Adrenal gland (tissue), 19 donors: ENCODE measurements at places on chromosomes 13 and 19.

- DNase-seq: no peak
Measured at GRCh38 chr13:80118506-80118905, 222.4 kb downstream of the SPRY2 start.

DNA sequence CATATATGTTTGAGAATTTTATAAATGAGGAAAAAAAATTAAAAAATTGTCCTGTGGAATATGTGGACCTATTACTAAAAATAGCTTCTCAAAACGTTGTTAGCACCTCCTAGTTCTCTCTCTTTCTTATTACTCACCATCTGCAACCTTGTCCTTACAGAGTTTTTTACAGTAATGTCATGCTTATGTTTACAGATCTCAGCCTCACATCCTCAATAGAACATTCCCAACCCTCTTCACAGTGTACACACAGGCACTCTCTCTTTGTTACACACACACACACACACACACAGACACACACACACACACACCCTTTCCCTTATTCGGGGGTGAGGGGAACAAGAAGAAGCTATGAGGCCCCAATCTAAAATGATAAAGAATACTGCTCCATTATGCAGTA lies 197.7 kb downstream of the SLITRK6 start:
- DNase-seq: no peak

DNA sequence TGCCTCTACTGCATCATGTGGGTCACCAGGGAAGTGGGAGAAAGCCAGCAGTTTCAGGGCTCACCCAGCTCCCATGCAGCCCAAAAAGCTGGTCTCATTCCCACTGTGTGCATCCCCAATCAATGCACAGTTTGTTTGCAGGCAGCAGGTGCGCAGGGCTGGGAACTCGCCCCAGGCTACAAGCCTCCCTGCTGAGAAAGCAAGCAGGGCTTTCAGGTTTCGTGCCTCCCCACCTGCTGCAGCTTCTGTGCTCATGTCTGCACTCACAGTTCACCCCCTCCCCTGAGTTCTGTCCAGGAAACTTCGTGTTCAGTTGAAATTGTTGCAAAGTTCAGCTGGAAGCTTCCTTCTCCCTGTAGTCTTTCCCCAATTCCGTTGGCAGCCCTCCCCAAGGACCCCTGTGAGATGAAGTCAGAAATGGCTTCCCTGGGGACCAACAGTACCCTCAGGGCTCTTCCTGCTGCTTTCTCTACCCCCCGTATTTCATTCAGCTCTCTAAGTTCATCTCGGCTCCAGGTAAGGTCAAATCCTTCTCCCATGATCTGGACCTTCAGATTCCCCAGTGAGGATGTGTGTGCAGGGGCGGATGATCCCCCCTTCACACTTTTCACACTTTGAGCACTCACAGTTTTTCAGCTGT lies 10.3 kb upstream of the KLK3 start:
- DNase-seq: no peak

DNA sequence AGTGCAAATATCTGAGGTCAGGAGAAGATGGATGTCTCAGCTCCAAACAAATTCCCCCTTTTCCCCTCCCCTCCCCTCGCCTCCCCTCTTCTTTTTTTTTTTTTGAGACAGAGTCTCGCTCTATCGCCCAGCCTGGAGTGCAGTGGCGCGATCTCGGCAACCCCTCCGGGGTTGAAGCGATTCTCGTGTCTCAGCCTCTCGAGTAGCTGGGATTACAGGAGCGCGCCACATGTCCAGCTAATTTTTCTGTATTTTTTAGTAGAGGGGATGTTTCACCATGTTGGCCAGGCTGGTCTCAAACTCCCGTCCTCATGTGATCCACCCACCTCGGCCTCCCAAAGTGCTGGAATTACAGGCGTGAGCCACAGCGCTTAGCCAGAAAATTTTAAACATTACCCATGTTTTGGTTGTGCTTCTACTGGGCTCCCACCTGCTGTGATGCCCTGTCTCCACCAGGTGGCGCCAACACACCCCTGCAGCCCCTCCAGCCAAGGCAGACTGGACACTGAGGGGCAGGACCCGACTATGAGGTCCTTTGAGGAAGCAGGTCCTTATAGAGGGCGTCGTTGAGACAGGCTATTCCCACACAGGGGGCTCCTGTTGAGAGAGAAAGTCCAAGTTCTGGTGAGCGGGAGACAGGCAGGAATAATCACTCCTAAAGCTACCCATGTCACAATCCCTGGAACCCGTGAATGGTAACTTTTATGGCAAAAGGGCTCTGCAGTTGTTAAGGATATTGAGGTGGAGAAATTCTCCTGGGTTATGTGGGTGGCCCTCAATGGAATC lies 6.3 kb downstream of the ERICH4 start:
- DNase-seq: peak; percentile 79

- no peak for DNase-seq
Measured at GRCh38 chr13:111121506-111121905, 6.4 kb downstream of the ARHGEF7 start.

- DNase-seq: no peak
Measured at GRCh38 chr19:5889288-5889971, 14.2 kb downstream of the NDUFA11 start.

GRCh38 chr19:16462757-16463250 lies 9.0 kb downstream of the EPS15L1 start:
- DNase-seq: peak; percentile 50

DNA sequence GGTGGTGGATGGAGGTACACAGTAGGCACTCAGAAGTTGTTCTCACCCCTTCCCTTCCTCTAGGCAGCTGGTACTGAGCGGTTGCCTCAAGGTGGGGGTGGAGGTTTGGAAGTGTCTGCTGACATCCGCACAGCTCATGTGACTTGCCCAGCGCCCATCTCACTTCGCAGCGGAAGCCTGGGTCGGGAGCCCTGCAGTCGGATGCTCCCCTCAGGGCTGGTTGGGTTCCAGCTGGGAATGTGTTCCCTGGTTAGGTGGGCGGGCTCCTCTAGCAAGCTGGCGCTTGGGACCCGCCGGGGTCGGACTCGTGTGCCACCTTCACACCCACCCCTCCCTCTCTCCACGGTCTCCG lies 10.2 kb downstream of the PPP1R37 start:
- DNase-seq: peak; percentile 46

DNA sequence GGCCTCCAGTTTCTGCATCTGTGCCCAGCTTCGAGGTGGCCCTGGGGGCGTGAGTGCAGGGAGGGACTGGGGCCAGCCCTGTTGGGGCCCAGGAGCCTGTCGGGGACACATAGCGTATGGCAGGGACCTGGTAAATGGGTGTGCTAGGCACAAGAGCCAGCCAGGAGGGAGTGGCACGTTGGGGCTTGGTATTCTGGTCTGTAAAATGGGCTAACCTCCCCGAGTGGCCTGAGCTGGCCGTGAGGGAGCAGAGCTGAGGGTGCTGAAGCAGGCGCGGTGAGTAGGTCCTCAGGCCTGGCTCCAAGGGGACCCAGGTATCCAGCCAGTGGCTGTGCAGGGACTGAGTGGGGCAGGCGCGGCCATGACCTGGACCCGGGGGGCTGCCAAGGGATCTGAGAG lies 4.3 kb downstream of the PTOV1 start:
- no peak for DNase-seq

- DNase-seq: no peak
Measured at GRCh38 chr19:3140667-3141038, 4.8 kb downstream of the GNA15 start.

GRCh38 chr19:45138303-45138751 lies 22.5 kb downstream of the NKPD1 start:
- peak; percentile 82 for DNase-seq

GRCh38 chr13:93361703-93362102 lies 135.1 kb downstream of the GPC6 start:
- DNase-seq: no peak

- no peak for DNase-seq
Measured at GRCh38 chr13:64910096-64910495, 2320.0 kb downstream of the PCDH9 start.

DNA sequence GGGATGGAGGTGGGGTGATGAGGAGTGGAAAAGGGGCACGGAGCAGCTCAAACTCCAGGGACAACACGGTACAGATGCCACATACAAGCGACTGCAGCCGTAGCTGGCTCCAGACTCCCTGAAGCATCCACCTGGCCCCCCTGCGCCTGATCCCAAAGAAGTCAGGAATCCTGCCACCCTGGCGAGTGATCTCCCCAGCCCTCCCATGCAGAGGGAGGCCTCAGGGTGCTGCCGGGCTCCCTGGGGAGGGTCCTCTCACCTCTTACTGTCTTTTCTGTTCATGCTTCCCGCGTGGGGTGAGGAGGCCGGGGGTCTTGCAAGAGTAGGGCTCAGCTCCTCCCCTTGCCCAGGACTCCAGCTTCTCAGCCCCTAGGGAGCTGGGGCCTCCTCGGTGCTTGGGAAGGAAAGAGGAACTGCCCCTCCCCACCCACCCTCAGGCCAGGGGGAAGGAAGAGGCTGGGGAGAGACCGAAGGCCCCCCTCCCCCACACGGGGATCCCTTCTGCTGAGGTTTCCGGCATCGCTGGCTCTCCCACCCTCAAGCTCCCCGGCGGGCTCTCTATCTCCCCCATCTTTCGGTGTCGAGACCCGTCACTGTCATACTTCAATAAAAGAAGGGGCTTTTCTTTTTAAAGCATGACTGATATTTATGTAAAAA lies at the start of gene RASGRP4:
Gene RASGRP4, minus strand, starts transcription at position 410 of the 657 bp plus-strand sequence. Its CDS starts 128 bp downstream, at position 282.
- no peak for DNase-seq

GRCh38 chr19:45889210-45889885 lies 3.4 kb upstream of the IRF2BP1 start:
- no peak for DNase-seq

GRCh38 chr13:70729369-70729768 lies 621.1 kb upstream of the KLHL1 start:
- DNase-seq: no peak

- DNase-seq: no peak
Measured at GRCh38 chr13:23687614-23688013, 117.4 kb downstream of the TNFRSF19 start.

DNA sequence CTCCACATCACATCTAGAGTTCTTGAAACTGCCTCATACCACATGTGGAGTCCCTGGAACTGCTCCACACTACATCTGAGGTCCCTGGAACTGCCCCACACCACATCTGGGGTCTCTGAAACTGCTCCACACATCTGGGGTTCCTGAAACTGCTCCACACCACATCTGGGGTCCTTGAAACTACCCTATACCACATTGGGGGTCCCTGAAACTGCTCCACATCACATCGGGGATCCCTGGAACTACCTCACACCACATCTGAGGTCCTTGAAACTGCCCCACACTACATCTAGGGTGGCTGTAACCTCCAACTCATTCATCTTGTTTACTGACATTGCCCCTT lies 33.8 kb downstream of the F2RL3 start:
- no peak for DNase-seq

DNA sequence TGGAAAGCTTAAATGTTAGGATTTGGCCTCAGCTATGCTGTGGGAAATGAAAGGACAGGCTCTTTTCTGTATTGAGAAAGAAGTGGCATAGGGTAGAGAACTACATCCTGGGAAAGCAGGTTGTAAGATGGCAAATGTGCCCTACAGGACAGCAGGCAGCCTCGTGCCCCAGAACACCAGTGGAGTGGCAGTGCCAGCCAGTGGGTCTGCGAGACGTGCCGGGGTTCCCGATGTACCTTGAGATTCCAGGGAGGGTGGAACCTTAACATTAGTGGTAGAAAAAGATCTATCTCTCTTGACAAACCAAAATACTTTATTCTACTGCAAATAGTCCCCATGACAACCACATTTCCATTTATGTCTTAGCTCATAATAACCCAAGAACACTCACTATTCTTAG lies 42.7 kb downstream of the DCLK1 start:
- DNase-seq: no peak

DNA sequence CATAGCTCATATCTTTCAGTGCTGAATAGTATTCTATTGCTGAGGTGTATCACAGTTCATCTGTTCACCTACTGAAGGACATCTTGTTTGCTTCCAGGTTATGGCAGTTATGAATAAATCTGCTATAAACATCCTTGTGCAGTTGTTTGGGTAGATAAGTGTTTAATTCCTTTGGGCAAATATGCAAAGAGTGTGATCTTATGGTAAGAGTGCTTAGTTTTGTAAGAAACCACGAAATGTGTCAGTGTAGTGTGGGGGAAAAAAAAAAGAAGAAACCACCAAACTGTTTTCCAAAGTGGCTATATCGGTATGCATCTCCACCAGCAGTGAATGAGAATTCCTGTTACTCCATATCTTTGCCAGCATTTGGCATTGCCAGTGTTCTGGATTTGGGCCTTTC lies 93.3 kb downstream of the PIBF1 start:
- DNase-seq: no peak

DNA sequence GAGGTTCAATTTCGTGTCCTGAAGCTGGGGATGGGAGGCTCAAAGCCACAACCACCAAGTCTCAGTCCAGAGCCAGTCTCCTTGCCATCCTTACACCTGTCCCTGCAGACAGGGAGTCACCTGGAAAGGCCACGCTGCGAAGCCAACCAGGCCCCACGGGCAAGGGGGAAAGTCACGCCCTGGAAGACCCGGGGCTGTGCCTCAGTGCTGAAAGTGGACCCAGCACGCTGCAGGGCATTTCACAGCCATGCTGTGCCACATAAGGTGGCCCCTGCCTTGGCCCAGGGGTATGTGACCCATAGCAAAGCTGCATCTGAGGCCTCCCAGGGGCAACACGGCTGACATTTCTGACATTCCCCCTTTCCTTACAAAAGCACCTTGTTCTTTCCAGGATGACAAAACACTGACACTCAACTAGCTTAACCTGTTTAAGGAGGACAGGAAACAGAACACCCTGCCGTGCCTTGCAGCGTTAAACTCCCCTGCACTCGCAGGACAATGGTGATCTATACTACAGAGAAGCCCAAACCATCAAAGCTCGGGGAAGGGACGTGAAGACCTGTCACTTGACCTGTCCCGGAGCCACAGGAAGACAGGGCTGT lies 14.8 kb downstream of the CHERP start:
- DNase-seq: no peak

DNA sequence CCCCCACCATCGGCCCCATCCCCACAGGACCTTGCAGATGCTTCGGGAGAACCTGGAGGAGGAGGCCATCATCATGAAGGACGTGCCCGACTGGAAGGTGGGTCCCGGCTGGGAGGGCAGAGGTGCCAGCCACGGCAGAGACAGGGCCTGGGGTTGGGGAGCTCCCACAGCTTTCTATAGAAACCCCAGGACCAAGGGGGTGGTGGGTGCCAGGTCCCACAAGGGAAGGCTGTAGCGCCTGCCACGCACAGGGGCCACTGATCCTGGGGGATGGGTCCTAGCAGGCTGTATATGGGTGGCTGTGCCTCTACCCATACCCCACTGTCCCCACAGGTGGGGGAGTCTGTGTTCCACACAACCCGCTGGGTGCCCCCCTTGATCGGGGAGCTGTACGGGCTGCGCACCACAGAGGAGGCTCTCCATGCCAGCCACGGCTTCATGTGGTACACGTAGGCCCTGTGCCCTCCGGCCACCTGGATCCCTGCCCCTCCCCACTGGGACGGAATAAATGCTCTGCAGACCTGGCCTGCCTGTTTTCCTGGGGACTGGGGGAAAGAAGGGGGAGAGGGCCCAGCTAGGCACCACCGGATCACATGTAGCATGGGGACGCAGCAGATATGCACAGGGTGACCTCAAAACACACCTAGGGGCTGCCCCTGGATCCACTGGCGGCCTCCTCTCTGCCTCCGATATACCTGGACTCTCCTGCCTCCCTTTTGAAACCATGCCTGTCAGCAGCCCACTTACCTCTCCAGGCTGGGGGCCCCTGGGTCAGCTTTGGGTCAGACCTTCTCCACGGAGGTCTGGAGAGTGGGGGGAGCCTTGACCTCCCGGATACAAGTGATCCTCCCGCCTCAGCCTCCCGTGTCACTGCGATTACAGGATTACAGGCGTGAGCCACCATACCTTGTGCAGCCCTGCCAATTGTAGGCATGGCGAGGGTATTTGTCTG lies 761 bp upstream of the YJEFN3 start:
- no peak for DNase-seq
